ENCODE measurements at places on chromosomes 16 and 17. TPM values are rescaled to one million over a fixed set of nuclear protein-coding genes. Genes with fewer than 3 reads are reported as not detected.

DNA sequence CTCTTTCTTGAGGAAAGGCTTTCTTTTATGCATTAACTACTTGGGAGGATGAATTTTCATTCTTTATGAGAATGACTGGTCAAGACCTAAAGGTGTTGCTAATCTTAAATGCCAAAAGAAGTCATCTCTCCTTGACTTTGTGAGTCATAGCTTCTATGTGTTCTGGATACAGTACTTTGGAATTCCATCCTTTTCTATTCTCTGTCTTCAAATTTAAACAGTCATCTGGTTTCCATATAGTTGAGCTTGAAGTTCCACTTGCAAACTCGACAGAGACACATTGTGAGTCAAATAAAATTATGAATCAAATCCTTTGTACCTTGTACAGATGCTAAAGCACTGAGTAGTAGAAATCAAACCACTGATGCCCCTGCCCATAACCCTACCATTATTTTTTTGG is 271.9 kb upstream of the PMFBP1 start:
- no peak for DNase-seq

DNA sequence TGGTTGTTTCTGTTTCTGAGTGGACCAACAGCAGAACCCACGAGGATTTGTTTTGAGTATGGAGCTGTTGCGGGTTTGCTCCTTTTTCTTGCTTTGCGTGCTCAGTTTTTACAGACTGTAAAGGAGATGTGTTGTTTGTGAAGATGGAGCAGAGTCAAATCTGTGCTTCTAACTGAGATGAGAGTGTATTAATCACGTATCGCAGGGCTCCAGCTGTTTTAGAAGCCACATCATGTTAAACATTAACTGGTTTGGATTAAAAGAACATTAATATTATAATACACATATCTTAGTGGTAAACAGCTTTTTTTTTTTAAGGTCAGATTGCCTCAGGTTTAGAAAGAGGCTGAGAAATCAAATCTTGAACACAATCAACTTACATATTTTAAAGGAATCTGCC is 69.4 kb downstream of the YPEL2 start:
- DNase-seq, result no peak

GRCh38 chr16:89499767-89500166 is 8.4 kb upstream of the SPG7 start:
- no peak for DNase-seq

DNA sequence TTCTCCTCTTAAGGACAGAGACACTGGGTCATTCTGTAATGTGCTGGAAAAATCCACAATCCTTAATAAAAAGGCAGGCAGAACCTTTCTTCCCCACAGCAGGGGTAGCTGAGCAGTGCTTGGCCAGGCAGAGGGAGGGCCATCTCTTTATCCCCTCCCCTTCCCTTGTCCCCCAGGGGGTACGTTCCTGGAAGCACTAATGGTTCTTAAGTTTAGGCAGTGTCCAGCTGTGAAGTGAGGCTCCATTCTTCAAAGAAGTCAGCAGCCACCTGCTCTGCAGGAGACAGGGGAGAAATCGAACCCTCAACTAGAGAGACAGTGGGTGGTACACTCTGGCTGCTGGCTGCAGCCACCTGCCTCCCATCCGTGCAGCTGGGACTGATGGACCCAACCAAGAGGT is 533.9 kb upstream of the CDH11 start:
- no peak for DNase-seq

PERCC1 gene
- polyA plus RNA-seq, result not detected

GRCh38 chr17:13409455-13409854 is 192.3 kb downstream of the HS3ST3A1 start:
- DNase-seq, result no peak

Data from naive B cell (primary cell).